Jurkat, Clone E6-1 (cell line): ENCODE measurements at places on chromosomes 5 and 9.

GRCh38 chr5:68942169-68942568, 151.6 kb upstream of the SLC30A5 start:
- DNase-seq, result no peak

DNA sequence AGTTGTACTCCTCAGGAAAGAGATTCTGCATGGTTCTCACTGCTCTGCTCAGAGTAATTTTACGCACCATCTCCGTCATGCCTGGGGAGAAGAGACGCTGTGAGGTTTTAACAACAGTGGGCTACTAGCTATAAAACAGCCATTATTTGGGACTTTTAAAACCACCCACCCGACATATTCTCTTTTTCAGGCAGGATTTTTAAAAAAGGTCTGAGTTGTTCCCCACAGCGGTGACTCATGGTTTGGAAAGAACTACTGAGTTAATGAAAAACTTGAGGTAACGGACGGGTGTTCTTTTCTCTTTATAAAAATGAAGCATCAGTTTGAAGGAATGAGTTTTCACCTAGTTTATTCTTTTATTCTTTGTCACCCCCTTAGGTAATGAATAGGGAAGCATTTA, 61.3 kb downstream of the TTLL11 start:
- DNase-seq, result no peak

- no peak for DNase-seq
Measured at GRCh38 chr5:10559871-10560270, 4.0 kb upstream of the ANKRD33B start.

- no peak for DNase-seq
Measured at GRCh38 chr9:4670591-4670990, 4.3 kb upstream of the SPATA6L start.

DNA sequence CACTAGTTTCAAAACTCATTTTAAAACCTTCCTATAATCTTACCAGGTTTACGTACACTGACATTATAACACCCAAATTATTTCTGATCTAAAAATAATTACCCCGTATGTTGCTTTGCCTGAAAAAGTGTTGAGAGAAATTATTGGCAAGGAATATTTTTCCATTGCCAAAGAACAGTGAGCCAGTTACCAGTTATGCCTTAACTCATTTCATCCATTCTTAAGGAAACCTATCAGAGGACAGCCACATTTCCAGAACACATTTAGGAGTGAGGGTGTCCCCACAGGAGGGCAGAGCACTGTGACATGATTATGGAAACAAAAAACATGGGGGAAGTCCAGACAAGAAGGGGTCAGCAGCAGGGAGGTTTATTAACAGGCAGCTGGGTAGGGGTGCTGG, 52.2 kb downstream of the GABBR2 start:
- DNase-seq, result no peak

DNA sequence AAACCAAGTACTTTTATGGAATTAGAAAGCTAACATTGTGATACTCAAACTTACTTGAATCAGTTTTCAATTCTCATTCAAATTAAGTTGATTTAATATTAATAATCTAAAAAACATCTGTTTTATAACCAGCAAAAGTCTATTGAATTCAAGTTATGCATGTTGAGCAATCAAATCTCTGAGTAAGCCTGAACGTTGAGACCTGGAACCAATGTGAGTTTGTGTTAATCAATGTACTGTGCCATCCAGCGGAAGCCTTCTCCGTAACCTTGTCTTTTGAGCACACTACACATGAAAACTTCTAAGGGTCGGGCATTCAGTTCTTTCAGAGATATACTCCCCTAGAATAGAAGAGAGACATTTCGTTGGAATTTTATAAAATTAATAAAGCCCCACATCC, 25.9 kb downstream of the SAR1B start:
- no peak for DNase-seq

DNA sequence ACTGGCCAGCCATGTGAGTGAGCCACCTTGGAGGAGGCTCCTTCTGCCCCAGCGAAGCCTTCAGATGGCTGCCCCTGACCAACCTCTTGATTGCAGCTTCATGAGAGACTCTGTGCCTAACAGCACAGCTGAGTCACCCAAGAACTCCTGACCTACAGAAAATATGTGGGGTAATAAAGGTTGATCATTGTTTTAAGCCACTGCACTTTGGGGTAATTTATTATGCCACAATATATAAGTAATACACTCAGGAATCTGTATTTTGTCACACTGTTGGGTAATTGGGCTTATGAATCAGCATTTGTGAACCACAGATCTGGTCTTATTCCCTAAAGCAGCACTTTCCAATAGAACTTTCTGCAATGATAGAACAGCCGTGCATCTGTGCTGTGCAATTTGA, 24.4 kb upstream of the VDAC1 start:
- no peak for DNase-seq

GRCh38 chr9:133948131-133948530, 44.0 kb downstream of the VAV2 start:
- DNase-seq, result no peak

DNA sequence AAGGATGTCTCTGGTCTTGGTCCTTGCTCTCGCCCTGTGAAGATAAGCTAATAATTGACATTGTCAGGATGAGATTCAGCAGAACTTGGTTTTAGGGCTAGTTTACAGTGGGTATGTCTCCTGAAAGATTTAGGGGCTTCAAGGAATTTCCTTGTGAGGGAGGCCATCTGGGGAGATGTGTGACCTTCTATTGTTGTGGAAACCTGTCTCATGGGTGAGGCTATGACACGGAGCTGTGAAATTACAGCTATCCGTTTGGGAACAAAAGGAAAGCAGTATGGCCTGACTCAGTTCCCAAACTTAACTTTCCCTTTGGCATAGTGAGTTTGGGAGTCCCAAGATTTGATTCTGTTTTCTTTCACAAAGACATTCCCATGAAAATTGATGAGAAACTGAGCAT, 142.0 kb downstream of the PARP8 start:
- DNase-seq, result no peak

DNA sequence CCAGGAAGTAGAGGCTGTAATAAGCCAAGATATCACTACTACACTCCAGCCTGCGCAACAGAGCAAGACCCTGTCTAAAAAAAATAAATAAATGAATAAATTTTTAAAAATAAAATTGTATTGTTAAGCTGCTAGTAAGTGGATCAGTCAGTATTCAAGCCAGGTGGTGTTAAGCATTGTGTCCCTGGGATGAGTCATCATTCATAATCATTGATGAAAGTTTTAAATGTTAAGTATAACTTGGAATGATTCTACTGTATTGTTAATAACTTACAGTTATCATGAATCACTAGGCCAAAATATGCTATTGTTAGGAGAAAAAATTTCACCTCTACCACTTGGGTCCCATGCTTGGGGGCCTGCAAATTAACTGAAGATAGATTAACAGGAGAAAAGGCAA, 38.2 kb downstream of the MED10 start:
- no peak for DNase-seq

DNA sequence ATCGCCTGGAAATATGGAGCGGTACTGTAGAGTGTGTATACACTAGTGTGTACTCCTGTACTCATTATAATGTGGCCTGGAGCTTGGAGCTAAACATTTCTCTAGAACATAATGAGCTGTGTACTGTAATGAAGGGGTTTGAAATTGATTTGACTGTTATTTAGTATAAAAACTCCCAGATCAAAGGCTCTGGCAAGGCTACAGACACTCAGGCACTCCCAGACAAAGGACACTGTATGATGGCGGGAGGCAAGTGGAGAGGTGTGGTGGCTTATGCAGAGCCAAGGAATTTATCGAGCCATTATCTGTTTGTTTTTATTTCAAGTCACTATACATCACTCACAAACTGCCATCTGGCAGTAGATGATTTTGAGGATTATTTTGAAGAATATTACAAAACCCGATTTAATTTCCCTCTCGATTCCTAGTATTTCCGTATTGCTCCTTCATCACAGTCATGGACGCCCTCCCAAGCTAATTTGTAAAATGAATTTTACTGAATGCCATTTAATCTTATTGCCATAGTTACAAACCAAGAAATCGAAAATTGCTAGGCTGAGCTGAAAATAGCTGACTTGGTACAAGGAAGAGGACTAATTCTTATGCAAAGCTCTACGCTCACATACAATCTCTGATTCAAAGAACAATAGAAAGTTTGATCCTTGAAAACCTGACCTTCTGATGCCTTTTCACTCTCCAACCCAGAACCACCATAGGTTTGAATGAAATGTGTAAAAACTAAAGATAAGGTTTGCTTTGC, 240.2 kb upstream of the SEMA6A start:
- no peak for DNase-seq

DNA sequence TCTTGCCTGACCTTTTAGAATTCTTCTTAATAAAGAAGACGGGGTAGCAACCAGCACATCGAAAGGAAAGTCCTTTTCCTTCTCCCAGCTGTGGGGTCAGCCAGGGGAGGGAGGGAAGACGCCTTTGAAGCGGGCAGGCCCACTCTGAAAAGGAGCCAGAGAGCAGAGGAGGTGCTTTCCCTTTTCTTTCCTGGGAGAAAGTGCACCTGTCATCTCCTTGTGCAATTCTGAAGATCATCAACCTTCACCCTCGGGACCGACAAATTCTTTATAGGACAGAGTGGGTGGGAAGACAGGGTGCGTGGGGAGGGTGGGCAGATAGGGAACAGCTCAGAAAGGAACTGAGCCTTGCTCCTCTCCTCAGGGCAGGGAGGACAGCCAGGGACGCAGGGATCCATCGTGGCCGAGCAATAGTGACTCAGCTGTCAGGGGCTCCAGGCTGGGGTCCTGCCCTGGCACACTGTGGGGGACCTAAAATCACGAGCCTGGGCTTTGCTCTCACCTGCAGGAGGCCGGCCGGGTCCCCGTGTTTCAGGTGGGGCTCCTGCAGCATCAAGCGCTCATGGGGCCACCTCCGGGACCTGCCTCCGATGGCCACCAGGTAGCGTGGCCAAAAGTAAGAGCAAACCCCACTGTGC, 141.0 kb downstream of the OLFM1 start:
- DNase-seq, result no peak

GRCh38 chr9:120646948-120647347, 67.0 kb upstream of the CDK5RAP2 start:
- DNase-seq, result no peak

GRCh38 chr5:141330299-141331080, at the start of gene PCDHGA1:
Gene PCDHGA1 (plus strand): TSS chr5:141330514.
- DNase-seq, result no peak

DNA sequence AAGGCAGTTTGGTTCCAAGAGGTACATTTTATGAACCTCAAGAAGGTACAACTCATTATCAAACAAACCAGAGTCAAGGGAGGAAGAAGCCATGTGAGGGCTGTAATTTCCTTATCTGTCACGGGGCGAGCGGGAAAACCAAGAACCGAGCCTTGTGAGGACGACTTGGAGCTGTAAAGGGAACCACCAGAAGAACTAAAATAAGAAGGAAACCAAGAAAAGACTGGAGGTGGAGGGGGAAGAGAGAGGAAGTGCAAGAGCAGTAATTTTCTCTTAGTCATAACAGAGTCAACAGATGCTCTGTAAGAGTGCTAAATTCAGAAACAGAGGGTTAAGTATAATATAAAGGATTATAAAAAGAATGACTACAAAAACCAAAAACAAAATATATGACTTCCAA, 127.1 kb downstream of the DIRAS2 start:
- DNase-seq, result no peak

- DNase-seq, result peak; percentile 30
Measured at GRCh38 chr9:73200694-73201452, 49.2 kb downstream of the ANXA1 start.

- no peak for DNase-seq
Measured at GRCh38 chr5:138755084-138755748, 2.0 kb downstream of the CTNNA1 start.
